ENCODE measurements at places on chromosomes 7 and 10. TPM values are rescaled to one million over a fixed set of nuclear protein-coding genes. Genes with fewer than 3 reads are reported as not detected.

DNA sequence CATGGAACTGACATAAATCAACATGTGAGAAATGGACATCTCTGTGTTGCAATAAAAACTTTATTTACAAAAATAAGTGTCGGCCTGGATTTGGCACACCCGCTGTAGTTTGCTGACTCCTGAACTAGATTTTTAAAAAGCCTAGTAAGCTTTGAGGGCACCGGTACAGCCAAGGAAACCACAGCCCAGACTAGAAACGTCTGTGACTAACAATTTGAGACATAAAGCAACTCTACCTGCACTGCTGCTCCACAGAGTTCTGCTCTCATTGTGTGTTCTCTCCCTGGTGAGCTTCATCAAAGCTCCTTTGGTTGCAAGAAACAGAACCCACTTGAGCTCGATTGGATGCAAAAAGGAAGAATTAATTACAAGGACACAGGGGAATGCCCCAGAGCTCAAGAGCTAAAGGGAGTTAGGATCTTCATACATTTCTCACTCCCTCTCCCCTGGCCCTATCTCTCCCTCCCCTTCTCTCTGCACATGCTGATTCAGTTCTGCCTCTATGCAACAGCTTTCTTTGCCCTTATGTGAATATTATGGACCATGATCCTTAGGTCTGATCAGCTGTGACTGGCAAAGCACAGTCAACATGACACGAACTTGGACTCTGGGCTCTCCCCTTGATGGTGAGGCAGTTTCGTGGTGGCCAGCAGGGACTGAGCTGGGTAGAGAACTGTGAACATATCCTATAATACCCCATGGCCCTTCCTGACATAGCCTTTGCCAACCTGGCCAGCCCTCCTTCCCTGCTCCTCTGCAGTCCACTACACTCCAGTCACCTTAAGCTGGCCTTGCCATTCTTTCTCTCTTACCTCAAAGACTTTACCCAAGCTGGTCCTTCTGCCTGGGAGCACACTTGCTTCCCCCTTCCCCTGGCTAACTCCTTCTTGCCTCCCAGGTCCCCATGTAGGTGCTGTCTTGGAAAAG, 77.5 kb upstream of the YAE1 start:
- H3K27ac ChIP-seq = no peak overlapping the region
- H3K36me3 ChIP-seq = no peaks in the 10 kb centered on the region
- DNase-seq = no peak
- H3K27me3 ChIP-seq = no peaks in the 10 kb centered on the region
- H3K4me3 ChIP-seq = no peak overlapping the region
- H3K4me1 ChIP-seq = no peaks in the 10 kb centered on the region

GRCh38 chr7:157318015-157318706, 18.6 kb upstream of the DNAJB6 start:
- H3K36me3 ChIP-seq = no peaks in the 10 kb centered on the region
- no peak overlapping the region for H3K27ac ChIP-seq
- no peaks in the 10 kb centered on the region for H3K4me1 ChIP-seq
- no peaks in the 10 kb centered on the region for H3K27me3 ChIP-seq
- DNase-seq = peak; percentile 55
- no peak overlapping the region for H3K4me3 ChIP-seq

FGFR2 gene
- total RNA-seq = 65.8 TPM

CRHR2 gene
- not detected for total RNA-seq
